Tibial nerve (tissue), 4 donors: ENCODE measurements at places on chromosomes 7 and 10.

DNA sequence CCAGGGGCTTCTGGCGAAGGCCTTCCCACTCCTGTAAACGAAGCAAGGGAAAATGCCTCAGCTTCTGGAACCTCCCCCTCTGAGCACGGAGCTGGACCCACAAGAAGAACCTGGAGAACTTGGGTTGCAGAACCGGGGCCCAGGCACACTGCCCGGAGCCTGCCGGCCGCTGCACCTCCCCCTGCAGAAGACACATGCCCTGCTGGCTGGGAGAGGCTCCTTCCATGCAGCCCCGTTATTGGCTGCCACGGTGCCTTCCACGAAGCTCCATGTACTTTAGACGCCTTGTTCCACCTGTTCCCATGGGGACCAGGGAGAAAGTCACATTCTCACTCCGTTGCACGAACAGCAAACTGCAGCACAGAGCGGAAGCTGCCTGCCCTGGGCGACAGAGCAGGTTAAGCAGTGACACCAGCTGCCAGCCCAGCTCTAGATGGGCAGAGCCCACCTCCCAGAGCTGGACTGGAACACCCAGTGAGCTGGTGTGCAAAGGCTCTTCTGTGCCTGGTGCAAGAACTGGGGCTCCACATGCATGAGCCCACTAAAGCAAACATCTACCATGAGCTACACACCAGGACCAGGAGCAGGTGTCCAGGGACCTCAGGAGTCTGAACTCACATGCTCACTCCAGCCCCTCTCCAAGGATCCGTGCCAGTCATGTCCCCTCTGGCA is 70.1 kb downstream of the TNS3 start:
- no peak for DNase-seq

- no peak for DNase-seq
Observed at GRCh38 chr10:117646718-117647117, 104.2 kb downstream of the EMX2 start.

- DNase-seq, result no peak
Observed at GRCh38 chr10:18381679-18382078, 241.5 kb downstream of the CACNB2 start.

GRCh38 chr7:15720849-15721471 is 34.5 kb upstream of the MEOX2 start:
- DNase-seq, result peak; percentile 56
